ENCODE measurements at places on chromosomes 12 and 14. TPM values are rescaled to one million over a fixed set of nuclear protein-coding genes. Genes with fewer than 3 reads are reported as not detected.

Gene BCL11B
- 0.58 TPM for total RNA-seq

Gene IGF1
- total RNA-seq = 103 TPM

Gene IQSEC3
- total RNA-seq = 6.4 TPM

Gene COA8
- total RNA-seq = 27.6 TPM

Gene HOXC4
- total RNA-seq = 18.4 TPM

Gene TMEM117
- total RNA-seq = 10.6 TPM

Gene SGPP1
- total RNA-seq = 17.5 TPM

Gene SERPINA5
- 9.0 TPM for total RNA-seq

Gene BRF1
- 44.3 TPM for total RNA-seq

Gene FAM186B
- 0.30 TPM for total RNA-seq

Gene CIROP
- not detected for total RNA-seq

Gene RPGRIP1
- 2.3 TPM for total RNA-seq

Gene TAS2R31
- 5.3 TPM for total RNA-seq

Data from aorta (tissue), 5 donors.